ENCODE measurements at places on chromosomes 5 and 9.

DNA sequence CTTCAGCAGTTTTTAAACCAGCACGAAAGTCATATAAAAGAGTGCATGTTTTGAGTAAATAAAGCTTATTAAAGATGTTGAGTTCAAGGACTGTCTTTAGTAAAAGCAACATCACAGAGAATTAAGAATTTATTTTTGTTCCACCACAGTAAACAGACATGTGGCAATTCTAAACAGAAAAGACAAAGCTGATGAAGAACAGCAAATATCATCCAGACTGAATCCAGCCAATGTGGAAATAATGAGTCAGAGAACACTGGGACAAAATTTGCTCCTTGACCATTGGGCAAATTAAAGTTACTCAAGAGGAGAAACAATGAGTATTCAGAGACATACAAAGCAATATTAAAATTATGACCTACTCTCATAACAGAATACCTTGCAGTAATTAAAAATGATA is 28.8 kb downstream of the OR2K2 start:
- no peak for DNase-seq

GRCh38 chr5:74241751-74242140 is 398.8 kb downstream of the ENC1 start:
- no peak for DNase-seq

DNA sequence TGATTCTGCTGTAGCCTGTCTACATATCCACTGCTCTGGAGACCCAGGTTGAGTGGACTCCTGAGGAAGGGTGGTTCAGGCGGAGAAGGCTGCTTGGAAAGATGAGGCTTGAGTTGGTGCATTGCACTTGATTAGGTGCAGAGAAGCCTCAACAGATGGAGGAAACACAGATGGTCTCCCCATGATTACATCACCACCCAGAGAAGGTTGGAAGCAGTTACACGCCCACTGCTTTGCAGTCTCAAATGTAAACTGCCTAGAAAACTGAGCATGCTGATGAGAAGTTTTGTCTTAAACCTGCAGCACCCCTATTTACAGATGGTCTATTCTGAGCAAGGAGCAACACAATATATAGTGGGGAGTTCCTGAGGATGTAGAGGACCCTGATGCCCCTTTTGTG is 266.6 kb downstream of the PIK3R1 start:
- peak; percentile 22 for DNase-seq

- no peak for DNase-seq
Measured at GRCh38 chr5:9775339-9775738, 145.2 kb upstream of the TAS2R1 start.

- DNase-seq = no peak
Measured at GRCh38 chr9:96771124-96771523, 6.8 kb downstream of the ZNF510 start.

GRCh38 chr5:66450988-66451387 is 145.2 kb upstream of the MAST4 start:
- no peak for DNase-seq

DNA sequence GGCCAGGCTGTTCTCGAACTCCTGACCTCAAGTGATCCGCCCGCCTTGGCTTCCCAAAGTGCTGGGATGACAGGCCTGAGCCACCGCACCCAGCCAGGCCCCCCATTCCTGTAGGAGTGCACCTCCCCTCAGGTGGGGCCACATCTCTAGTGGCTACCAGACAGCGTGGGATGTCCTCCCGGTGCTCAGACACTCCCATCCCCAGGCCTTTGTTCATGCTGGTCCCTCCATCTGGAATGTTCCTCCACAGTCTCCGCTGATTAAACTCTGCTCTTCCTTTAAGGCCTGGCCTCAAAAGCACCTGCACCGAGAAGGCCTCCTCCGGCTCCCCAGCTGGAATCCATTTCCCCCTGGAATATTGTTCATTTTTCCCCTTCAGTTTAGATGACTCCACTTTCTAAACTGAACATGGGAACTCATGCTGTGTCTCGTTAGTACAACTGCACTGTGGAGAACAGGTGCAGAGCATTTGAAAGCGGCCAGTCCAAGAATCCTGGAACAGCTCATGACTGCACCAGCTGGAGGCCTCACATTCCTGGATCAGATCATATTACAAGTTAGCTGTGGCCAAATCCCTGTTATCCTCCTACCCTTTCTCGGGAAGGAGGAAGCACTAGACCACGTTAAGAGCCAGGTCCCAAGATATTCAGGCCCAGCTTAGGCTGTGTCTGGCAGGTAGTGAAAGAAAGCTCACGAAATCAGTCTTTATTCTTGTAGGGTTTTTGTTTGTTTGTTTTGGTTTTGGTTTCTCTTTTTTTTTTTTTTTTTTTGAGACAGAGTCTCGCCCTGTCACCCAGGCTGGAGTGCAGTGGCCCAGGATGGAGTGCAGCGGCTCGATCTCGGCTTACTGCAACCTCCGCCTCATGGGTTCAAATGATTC is 10.8 kb upstream of the PRRC2B start:
- peak; percentile 87 for DNase-seq

DNA sequence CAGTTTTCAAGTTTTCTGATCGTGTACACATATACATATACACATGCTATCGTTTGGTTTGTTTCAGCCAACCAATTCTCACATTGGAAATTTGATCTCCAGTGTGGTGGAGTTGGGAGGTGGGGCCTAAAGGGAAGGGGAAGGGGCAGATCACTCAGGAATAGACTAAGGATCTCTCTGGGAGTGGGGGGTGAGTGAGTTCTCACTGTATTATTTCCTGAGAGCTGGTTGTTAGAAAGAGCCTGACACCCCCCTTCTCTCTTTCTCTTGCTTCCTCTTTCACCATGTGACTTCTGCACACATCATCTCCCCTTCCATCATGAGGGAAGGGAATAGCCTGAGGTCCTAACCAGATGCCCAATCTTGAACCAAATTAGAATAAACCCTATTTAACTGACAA is 551.7 kb downstream of the MAT2B start:
- DNase-seq = no peak

DNA sequence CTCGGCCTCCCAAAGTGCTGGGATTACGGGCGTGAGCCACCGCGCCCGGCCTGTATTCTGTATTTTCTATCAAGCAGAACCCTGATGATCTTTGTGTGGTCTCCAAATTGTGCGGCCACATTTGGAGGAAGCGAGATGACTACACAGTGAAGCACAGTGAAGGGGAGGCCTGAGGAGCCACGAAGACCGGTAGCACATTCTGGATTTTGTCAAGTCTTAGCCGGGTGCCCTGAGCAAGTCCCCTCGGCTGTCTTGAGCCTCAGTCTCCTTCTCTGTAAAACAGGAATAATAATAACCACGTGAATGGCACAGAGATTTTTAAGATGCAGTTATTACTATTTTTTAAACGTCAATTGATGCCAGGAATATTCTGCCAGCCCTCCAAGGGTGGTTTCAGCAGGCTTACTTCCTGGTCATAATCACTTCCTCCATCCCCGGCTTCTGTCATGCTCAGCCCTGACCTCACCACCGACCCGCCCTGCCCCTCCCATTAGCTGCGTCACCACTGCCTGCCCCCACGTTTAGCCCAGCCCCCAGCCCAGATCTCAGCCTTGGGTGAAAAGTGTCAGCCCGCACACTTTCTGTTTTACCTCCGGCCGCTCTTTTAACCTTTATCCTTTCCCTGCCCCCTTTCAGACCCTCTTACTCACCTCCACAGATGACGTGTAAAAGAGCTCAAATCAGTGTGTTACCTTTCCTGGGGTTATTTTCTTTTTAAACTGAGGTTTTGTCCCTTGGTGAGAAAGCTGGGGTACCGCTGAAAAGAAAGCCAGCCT is 27.0 kb upstream of the ERGIC1 start:
- DNase-seq = peak; percentile 92

GRCh38 chr9:38428062-38428461 is 3.8 kb upstream of the IGFBPL1 start:
- no peak for DNase-seq

DNA sequence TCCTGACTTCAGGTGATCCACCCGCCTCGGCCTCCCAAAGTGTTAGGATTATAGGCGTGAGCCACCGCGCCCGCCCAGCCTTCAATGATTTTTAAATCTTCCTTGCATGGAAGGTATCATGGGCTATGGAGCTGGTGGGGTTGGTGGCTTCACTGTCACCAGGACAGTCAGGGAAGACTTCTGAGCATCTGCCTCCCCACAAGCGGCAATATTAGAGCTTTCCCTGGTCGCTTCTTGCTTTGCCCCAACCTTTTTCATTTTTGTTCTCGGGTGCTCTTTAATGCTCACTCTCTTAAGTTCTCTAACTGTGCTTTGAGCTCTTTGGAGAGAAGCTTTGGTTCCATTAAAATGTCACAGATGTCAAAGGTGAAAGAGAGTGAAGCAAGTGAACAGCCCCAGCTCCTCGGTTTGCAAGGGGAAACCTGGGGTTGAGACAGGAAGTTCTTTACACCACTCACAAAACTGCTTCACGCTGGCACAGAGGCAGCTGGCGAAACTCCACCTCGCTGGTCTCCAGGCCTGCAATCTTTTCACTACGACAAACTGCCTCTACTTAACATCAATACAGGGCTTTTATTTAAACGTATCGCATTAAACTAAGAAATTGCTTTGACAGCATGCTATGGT is 142.5 kb upstream of the RETREG1 start:
- DNase-seq = peak; percentile 35

- no peak for DNase-seq
Measured at GRCh38 chr5:55908804-55909203, 57.6 kb downstream of the IL31RA start.

DNA sequence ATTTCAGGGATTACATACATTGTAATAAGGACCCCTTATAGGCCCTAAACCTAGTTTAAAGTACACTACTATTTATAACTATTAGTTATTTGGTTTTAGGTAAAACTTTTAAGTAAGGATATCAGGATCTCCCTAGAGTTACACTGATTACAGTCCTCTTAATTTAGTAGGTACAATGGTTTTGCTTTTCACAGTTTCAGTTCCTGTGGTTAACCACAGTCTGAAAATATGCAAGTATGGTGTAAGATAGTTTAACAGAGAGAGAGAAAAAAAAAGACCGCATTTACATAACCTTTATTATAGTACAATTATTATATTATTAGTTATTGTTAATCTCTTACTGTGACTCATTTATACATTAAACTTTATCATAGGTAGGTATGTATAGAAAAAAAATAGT is 725.3 kb upstream of the PTPRD start:
- DNase-seq = no peak

DNA sequence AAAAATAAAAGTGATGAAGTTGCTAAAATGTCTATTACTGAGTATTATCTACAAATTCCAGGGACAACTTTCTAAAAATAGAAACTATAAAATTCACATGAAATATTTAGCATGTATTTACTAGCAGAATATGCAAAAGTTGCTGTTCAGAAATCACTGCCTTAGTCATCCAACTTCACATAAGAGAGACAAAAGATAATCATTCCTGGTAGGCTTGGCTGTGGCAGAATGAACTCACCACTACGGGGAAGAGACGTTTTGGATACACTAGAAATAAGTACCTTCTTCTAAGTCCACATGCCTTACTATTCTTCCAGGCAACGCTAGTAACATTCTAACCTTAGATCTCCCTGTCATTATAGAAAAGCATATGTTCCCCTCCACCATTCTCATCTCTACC is 272.2 kb downstream of the BNC2 start:
- no peak for DNase-seq

DNA sequence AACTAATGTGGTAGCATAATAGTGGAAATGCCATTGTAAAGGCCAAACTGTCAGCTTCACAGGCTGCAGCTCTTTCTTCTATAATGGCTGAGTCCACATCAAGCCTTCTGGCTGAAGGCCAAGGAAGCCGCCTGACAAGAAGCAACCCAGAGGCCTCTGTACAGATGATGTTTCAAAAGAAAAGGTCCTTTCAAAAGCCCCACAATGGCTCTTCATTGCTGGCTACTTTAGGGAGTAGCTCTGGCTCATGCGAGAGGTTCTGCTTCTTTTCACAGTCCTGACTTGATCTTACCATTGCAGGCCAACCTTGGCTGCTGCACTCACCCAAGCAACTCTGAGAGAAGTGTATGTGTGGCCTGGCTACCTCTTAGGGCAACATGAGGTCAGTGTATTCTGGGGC is 54.5 kb upstream of the EQTN start:
- no peak for DNase-seq

DNA sequence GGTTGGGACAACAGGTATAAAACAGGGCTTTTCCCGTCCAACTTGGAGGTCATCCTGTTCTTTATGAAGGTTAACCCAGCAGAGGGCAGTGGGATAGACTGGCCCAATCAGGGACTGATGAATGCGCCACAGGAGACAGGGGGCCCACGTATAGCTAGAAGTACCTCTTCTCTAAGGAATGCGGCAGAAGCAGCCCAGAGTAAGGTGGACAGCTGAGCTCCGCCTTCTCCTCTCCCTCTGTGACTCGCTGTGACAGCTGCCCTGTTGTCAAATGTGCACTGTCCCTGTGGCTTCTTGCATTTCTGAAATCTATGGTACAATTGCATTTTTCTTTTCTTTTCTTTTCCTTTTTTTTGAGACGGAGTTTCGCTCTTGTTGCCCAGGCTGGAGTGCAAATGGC is 306.6 kb downstream of the FBXL7 start:
- no peak for DNase-seq

- DNase-seq = peak; percentile 85
Measured at GRCh38 chr5:43042176-43042625, 2.1 kb upstream of the ANXA2R start.

GRCh38 chr5:37248421-37248969 is 681 bp downstream of the CPLANE1 start:
- DNase-seq = no peak

DNA sequence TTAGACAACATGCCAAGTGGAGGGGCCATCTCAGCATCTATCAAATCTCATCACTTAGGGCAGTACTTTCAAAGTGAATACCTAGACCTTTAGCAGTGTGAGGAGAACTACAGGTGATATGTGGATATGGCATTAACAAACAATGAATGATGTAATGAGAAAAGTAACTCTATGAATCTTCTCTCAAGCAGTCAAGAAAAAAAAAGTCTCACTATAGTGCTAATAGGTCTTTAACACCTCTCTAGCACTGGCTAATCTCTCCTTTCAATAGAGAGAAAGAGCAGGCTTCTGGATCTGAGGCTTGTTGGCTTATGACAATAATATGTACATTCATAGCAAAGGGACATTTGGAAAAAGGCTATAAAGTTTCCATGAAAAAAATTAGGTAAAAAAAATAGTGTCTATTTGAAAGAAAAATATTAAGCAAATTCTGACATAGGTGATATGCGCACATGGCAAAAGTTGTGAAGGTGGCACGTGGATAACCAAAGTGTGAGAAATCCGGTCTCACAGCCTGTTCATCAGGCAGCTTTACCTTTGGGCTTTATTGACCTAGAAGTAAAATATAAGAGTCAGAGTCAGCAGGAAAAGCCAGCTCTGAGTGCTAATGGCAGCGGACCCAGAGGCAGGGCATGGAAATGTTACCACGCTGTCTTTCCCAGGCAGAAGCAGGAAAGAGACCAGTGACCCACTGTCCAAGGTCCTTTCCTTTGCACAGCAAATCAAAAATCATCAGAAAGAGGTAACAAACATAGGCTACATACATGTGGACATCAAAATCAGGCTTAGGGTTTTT is 203.4 kb downstream of the EFNA5 start:
- no peak for DNase-seq

- DNase-seq = no peak
Measured at GRCh38 chr5:81513982-81514381, 120.0 kb upstream of the ACOT12 start.

GRCh38 chr5:113115061-113115460 is 138.5 kb downstream of the DCP2 start:
- DNase-seq = no peak

All from femur (tissue), 1 donor.